DMS79 treated with DMSO at 0.1 percent for 48 hours (cell line): ENCODE measurements at places on chromosomes 7 and 10.

DNA sequence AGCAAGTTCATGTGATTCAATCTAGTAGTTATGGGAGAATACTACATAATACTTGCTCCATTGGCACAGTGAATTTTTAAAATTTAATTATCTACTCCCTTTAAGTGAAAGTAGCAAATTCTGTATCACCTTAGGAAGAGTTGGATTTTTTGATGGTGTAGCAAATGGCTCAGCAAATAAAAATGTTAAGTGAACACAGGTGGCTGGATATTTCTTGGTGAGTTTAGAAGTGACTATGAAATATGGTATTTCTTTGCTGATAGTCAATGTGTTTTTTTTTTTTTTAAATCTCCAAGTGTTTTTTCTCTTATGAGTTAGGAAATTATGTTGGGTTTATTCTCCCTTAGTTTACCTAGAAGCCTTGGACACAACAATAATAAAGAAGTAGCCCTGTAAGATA is 67.8 kb downstream of the CREM start:
- no peak for DNase-seq

GRCh38 chr7:29084832-29085231 is 61.5 kb downstream of the CPVL start:
- DNase-seq, result no peak

DNA sequence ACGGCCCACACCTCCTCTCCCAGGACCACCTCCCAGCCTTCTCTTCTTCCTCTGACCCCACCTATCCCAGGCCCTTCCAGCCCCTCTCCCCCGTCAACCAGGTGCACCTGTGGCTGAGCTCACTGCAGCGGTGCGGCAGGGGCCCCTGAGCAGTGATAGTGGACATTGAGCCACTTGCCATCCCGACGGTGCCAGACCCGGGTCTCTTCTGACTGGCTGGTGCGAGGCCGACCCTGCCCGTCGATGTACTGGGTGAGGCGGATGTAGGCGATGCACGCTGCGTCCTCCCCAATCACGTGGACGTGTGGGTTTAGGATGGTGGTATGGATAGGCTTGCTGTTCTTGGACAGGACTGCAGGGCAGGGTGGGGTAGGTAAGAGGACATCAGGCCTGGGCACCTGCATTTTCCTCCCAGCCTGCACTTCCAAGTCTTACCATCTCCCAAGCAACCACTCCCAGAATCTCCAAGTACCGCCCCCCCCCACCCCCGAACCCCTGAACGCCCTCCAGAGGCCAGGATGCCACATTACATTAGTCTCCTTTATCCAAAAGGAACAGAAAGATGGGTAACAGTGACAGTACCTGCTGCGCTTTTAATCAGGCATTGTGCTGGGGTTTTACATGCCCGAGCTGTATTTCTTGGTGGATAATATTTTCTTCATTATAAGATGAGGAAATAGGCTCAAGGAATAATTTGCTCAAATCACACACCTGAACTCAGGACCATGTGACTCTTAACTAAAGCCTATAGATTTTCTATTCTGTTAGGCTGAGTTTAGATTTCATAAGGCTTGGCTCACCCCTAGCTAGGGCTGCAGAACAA is 3.7 kb upstream of the NDST2 start:
- no peak for DNase-seq

DNA sequence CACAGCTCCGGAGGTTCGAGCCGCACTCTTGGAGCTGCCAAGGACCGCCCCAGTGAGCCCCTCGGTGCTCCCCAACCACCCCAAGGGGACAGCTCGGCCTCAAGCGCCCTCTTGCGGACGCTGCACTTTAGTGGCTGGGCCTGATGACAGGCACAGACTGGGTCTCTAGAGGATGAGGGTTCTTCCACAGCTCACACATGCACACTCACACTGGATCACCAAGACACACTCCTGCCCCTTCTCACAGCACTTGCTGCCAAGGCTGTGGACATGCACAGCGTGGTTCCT is 2.1 kb downstream of the RET start:
- DNase-seq, result no peak
